ENCODE measurements at places on chromosomes 11 and 22.
A peak's percentile ranks its signal among the peaks of the same experiment; 100 is the strongest.

DNA sequence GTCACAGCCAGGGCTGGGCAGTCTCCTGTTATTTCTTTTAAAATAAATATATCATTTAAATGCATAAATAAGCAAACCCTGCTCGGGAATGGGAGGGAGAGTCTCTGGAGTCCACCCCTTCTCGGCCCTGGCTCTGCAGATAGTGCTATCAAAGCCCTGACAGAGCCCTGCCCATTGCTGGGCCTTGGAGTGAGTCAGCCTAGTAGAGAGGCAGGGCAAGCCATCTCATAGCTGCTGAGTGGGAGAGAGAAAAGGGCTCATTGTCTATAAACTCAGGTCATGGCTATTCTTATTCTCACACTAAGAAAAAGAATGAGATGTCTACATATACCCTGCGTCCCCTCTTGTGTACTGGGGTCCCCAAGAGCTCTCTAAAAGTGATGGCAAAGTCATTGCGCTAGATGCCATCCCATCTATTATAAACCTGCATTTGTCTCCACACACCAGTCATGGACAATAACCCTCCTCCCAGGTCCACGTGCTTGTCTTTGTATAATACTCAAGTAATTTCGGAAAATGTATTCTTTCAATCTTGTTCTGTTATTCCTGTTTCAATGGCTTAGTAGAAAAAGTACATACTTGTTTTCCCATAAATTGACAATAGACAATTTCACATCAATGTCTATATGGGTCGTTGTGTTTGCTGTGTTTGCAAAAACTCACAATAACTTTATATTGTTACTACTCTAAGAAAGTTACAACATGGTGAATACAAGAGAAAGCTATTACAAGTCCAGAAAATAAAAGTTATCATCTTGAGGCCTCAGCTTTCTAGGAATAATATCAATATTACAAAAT is 13.4 kb downstream of the OR51B4 start:
- DNase-seq, result no peak

GRCh38 chr22:30354644-30355043 is 2.0 kb downstream of the SF3A1 start:
- no peak for DNase-seq

DNA sequence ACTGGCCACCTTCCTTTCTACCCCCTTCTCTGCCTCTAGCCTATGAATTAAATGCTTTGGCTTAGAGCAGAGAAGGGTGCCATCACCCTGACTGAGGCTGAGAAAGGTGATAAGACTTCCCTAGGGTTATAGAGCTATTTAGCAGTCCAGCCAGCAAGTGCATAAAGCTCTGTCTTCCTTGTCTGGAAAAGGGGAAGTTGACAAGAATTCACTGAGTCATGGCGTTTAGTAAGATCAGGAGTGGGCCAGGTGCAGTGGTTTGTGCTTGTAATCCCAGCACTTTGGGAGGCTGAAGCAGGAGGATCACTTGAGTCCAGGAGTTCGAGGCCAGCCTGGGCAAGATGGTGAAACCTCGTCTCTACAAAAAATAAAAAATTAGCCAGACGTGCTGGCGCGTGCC is 63.1 kb downstream of the LHFPL7 start:
- no peak for DNase-seq

GRCh38 chr11:64436000-64436399 is 77.0 kb downstream of the RPS6KA4 start:
- DNase-seq, result no peak

DNA sequence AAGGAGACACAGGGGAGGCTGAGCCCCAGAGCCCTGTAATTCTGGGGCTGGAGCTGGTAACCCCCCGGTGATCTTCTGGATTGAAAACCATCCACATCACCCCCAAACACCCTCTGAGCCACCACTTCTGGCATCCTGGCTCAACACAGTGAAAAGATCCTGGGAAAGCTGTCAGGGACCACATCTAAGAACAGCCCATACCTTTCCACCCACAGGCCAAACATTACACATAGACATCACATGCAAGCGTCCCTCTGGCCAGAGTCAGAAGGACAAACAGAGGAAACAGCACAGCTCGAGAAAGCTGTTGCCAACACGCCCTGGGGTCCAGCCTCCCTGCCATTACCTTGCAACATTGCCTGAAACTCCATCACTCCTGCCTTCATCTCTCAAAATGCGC is 469.5 kb downstream of the SOX6 start:
- no peak for DNase-seq

- DNase-seq, result no peak
Observed at GRCh38 chr11:73752216-73752867, 8.5 kb downstream of the RAB6A start.

- no peak for DNase-seq
Observed at GRCh38 chr11:75202195-75202594, 38.4 kb upstream of the TPBGL start.

DNA sequence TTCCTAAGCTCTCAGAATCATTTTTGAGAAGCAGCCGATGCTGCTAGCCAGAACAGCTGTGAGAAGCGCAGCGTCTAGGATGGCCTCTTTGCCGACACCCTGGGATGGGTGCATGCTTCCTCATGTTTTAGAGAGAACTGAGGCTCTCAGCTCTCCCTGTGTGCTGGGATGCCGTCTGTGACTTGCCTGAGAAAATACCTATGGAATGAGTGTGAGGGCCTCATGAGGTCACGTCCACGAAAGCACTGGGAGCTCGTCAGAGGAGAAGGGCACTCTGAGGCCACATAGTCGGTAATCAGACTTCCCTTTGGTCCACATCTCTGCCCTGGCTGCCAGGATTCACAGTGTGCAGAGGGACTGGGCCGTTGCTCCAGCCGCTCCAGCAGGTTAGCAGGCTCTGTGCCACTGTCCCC is 54.7 kb downstream of the MICAL3 start:
- DNase-seq, result no peak

GRCh38 chr11:74388678-74389327 is 9.4 kb downstream of the PGM2L1 start:
- DNase-seq, result no peak

DNA sequence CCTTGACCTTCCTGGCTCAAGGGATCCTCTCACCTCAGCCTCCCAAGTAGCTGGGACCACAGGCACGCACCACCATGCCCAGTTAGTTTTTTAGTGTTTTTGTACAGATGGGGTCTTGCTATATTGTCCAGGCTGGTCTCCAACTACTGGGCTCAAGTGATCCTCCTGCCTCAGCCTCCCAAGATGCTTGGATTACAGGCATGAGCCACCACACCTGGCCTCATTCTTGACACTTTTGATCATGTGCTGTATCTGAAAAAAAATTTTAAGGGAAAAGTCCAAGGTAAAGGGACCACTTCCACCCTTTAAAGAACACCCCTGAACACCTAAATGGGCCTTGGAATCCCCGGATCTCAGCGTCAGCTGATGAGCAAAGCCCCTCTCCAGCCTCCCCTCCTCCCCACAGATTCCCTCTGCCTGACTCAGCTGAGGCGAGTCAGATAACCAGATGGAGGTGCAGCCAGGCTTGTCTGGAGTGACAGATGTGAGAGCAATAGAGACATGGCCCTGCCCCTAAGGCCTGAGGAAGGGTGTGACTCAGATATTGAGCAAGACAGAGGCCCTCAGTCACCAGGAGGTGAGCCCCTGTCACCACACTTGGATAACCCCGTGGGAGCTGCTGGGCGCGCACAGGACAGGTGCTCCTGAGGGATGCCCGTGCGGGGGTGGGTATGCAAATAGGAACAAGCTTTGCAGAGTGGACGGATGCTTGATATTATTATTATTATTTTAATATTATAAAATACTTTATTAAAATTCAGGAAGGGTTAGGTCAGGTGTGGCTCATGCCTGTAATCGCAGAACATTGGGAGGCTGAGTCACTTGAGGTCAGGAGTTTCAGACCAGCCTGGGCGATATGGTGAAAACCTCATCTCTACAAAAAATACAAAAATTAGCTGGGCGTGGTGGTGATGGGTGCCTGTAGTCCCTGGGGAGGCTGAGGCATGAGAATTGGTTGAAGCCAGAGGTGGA is 5.0 kb upstream of the CCDC88B start:
- peak; percentile 96 for DNase-seq

GRCh38 chr11:115344846-115345245 is 159.4 kb downstream of the CADM1 start:
- no peak for DNase-seq

DNA sequence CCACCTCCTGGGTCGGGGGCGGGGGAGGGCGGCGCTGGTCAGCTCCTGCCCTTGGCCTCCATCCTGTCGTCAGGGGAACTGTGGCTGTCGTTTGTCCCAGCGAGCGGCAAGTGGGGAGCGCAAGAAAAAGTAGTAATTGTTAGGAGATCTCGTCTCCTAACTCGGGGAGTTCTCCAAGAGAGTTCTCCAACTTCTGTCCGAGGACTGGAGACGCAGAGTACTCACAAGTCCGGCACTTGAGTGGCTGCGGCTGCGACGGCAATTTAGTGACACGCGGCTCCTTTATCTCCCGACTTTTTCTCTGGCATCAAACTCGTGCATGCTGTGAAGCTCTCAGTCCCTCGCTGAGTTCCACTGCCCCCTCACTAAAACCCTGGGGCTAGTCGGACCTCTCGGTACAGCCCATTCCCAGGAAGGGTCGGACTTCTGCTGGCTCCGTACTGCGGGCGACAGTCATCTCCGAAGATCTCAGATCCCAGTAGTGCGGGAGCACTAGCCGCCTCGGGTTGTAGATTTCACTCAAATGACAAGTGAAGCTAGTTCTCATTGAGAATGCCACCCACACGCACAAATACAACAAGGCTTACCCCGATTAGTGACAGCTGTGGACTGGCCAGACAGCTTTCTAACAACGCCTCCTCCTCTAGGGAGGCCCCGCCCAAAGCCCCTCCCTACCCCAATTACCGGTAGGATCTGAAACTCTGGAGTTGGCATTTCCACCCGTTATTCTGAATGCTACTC is at the start of gene PGR:
TSS of gene PGR (minus strand) at position 611 of the 741 bp plus-strand sequence. CDS start 743 bp downstream, outside the sequence.
- no peak for DNase-seq

DNA sequence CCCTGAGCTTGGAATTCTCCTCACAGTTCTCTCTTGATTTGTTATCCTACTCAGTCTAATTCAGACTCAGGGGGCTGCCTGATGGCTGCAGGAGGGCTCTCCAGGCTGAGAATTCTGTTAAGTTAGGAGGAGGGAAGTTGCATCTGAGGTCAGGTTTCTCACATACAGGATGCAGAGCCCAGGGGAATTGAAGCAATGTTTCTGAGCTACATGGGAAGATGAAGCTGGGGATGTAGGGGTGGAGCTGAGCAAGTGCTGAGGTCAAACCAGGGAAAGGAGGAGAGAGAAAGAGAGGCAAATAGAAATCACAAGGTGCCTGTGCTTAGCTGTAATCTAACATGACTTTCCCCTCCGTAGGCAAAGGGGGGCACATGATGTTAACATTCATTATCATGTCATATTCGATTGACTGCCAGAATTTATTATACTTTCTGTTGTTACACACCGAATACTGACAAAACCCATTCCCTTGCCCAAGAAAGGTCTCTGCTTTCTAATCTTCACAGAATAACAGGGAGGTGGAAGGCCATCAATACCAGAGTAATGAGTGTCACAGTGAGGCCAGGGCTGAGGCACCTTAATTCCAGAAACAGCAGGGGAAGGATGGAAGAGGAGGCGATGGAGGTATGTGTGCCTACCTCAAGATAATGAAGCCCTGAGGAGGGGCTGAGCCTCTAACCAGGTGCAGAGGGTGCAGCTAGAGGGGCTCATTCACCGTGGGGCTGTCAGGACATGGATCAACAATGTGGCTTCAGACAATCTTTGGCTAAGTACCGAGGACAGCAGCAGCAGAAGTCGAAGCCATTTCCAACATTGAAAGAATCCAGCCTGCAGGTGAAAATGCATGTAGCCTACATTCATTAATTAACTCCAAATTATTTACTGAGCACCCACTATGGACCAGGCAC is 205.4 kb upstream of the SNX19 start:
- DNase-seq, result no peak

- DNase-seq, result no peak
Observed at GRCh38 chr22:33842421-33843094, 77.7 kb downstream of the LARGE1 start.

GRCh38 chr22:30425616-30426387 is at the start of gene MTFP1:
Gene MTFP1 (plus strand): TSS chr22:30425768. CDS start chr22:30425880, 112 bp downstream.
- DNase-seq, result no peak

- DNase-seq, result no peak
Observed at GRCh38 chr11:121039971-121040613, 16.2 kb downstream of the TBCEL start.

- no peak for DNase-seq
Observed at GRCh38 chr22:49018601-49019000, 809.1 kb downstream of the BRD1 start.

GRCh38 chr11:61949169-61950034 is 749 bp upstream of the BEST1 start:
- DNase-seq, result peak; percentile 81

GRCh38 chr11:8871171-8871775 is 39.7 kb upstream of the AKIP1 start:
- peak; percentile 16 for DNase-seq

GRCh38 chr22:48960576-48960975 is 867.1 kb downstream of the BRD1 start:
- no peak for DNase-seq

DNA sequence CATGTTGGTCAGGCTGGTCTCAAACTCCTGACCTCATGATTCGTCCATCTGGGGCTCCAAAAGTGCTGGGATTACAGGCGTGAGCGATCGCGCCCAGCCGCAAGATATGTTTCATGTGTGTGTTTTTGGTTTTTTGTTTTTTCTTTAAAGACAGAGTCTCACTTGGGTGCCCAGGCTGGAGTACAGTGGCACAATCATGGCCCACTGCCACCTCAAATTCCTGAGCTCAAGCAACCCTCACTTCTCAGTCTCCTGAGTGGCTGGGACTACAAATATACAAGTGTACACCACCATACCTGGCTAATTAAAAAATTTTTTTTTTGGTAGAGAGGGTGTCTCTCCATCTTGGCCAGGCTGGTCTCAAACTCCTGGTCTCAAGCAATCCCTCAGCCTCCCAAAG is 8.4 kb downstream of the TIGD3 start:
- DNase-seq, result no peak
